Neuronal stem cell (in vitro differentiated cells): ENCODE measurements at places on chromosomes 3 and 15.

- no peak for DNase-seq
Observed at GRCh38 chr15:49282366-49282765, 112.3 kb downstream of the GALK2 start.

GRCh38 chr3:186167646-186168395, 58.9 kb upstream of the ETV5 start:
- no peak for DNase-seq

GRCh38 chr3:33980252-33980651, 181.8 kb downstream of the PDCD6IP start:
- DNase-seq, result no peak

DNA sequence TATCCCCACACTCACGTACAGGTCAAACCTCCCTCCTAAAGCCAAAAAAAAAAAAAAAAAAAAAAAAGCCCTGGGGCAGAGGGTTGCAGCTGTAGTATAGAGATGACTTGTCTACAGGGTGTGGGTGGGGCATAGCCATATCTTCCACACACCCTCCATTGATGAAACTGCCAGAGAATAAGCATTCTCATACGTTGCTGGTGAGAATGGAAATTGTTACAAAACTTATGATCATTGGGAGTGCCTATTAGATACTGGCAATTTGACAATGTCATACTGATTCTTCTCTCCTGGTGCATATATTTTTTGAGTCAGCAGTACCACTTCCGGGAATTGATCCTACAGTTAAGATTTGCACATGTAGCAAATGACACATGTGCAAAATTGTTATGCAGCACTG, 11.0 kb upstream of the CTNNB1 start:
- DNase-seq, result no peak

GRCh38 chr3:11944052-11944673, 60.0 kb upstream of the SYN2 start:
- DNase-seq, result no peak
